ENCODE measurements at places on chromosomes 5 and 9.

GRCh38 chr5:9059920-9060691 lies 485.8 kb downstream of the SEMA5A start:
- DNase-seq: no peak

- DNase-seq: peak; percentile 79
These were observed 16.4 kb upstream of the SPINK6 start for GRCh38 chr5:148186248-148187003.

DNA sequence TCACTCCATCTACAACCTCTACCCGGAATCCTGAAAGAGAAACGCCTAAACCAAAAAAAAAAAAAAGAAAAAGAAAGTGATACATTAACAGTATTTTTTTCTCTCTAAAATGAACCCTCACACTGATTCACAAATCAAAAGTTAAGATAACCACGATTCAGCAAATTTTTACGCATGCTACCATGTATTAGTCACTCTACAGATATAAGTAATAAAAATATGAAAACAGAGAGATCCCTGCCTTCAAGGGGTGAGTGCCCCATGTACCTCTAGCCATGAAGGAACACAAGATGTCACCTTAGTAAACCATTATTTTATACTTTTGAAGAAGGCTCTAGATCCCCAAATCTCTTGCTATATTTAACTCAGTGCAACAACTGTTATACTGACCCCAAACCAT lies 33.4 kb downstream of the CEMIP2 start:
- DNase-seq: no peak

- no peak for DNase-seq
These were observed 102.6 kb upstream of the COL5A1 start for GRCh38 chr9:134538856-134539566.

GRCh38 chr5:142783601-142784341 lies 13.6 kb downstream of the ARHGAP26 start:
- peak; percentile 48 for DNase-seq

All from NB4 (cell line).